ENCODE measurements at places on chromosomes 1 and 21. TPM values are rescaled to one million over a fixed set of nuclear protein-coding genes. Genes with fewer than 3 reads are reported as not detected.

- DNase-seq, result no peak
Measured at GRCh38 chr1:8427493-8427892, 109.6 kb downstream of the SLC45A1 start.

The CD101 gene
- total RNA-seq, result 0.16 TPM

The SLX9 gene
- total RNA-seq, result 54.0 TPM

The PCP4L1 gene
- 2.5 TPM for total RNA-seq

DNA sequence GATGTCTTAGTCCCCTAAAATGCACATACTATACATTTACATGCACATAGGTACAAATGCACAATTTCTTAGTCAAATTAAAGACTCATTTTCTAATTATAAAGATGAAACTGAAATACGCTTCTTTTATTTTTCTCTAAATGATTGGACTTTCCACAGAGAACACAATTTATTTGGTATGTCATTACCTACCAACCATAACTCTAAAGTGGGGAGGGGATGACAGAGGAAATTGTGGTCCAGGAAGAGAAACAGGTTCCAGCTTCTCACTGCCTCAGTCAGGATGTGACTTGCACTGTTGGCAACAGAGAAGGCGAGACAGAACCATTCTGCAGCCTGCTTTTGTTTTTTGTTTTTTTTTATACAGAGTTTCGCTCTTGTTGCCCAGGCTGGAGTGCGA, 1189.2 kb downstream of the PLA2G4A start:
- no peak for DNase-seq

The MPL gene
- total RNA-seq, result not detected

The DCST2 gene
- total RNA-seq, result 0.26 TPM

The NFASC gene
- 1.6 TPM for total RNA-seq

The ANXA9 gene
- 42.5 TPM for total RNA-seq

The ISG15 gene
- total RNA-seq, result 63.1 TPM

DNA sequence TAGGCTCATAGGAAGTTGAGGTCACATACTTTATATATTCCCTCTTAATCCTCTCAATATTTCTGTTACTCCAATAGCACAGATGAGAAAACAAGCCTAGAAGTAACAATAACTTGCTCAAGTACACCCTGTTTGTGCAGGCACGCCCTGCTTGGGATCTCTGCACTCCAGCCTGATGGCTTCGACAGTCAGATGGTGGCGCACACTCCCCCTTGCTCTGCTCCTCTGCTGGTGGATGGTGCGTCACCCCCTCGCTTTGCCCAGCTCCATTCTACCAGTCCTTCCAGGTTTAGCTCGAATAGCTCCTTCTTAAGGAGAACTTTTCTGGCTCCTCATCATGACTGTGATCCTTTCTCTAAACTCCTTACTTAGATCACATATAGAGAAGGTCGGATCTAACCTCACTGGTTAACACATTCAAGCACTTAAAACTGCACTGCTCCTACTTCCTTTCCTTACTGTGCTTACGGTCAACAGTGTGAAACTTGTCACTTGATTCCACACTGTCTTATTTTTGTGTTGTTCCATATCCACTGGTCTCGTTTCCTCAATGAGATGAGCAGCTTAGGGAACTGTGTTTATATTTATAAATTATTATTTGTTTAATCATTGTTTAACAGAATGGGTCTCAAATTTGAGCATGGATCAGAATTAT, 3.0 kb downstream of the TSPAN2 start:
- DNase-seq, result no peak

GRCh38 chr1:57839067-57839466, 415.2 kb upstream of the DAB1 start:
- DNase-seq, result no peak

GRCh38 chr1:152546704-152547103, 19.9 kb downstream of the LCE3E start:
- no peak for DNase-seq

The PDC gene
- not detected for total RNA-seq

DNA sequence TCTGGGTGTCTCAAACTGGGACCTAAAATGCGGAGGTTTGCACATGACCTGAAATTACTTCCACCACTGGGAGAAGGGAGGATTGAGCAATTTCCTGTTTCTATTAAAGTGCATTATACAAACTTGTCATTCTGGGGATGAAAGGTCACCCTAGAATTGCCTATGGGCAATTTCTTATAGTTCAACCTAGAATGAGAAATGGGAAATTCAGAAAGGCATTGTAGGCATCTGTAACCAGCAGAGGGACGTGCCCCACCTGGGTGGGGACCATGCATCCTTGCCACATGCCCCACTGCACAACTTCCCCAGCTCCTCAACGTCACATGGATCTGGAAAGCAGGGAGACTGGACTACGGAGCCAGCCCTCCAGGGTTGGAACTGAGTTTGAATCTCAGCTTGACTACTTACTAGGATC, 47.0 kb downstream of the MRPL39 start:
- no peak for DNase-seq

DNA sequence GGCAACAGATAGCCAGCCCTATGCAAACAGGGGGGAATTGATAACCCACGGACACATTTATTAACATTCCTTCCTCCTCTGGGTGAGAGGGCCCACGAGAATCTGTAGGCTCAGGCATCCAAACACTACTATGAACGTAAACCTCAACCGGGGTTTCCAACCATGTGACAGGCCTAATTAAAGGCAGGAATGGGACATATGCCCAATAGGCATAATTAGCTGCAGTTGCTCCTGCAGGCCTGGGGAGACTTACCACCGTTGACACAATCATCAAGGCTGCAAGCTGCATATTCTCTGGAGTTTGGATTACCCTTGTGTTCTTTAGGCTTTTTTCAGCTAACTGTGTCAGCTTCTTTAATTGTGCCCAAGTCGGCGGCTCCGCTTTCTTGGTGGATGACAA, 22.2 kb upstream of the GBP1 start:
- no peak for DNase-seq

DNA sequence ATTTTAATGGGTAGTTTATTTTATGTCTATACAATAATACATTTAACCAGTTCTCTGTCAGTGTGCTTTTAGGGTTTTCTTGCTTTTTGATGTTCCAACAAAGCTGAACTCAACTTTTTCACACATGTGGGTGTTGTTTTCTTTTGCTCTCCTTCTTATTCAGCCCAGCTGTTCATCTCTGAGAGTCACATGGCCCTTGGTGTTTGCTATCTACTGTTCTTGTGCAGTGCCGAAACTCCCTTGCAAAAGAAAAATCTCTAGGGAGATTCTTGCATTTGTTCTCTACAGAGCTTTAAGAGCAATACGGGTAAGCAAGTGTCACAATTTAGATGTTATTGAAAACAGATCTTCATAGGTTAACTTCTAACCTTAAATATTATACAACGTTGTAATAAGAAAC, 281.1 kb upstream of the CXADR start:
- no peak for DNase-seq

DNA sequence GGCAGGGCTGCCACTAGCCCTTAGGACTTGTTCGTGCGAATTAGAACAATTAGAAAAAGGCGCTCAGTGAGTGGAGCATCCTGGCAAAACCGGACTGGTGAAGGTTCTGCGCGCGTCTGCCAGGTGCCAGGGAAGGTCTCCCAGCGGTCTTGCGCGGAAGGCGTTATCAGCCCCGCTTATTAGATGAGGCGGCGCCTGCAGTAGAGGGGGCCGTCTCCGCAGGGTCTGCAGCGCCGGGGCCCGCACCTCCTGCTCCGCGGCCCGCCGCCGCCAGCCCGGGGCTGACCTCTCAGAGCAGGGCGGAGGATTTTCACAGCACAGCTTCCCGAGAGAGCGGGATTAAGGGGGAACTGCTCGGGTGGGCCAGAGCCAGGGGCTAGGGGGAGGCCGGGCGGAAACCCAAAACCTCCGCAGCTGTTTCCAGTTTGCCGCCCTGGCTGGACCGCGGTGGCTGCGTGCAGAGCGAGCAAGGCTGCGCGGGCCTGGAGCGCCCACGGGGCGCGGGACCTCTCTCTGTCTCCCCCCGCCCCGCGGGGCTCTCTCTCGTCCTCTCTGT, 155.2 kb downstream of the FOXD2 start:
- no peak for DNase-seq

DNA sequence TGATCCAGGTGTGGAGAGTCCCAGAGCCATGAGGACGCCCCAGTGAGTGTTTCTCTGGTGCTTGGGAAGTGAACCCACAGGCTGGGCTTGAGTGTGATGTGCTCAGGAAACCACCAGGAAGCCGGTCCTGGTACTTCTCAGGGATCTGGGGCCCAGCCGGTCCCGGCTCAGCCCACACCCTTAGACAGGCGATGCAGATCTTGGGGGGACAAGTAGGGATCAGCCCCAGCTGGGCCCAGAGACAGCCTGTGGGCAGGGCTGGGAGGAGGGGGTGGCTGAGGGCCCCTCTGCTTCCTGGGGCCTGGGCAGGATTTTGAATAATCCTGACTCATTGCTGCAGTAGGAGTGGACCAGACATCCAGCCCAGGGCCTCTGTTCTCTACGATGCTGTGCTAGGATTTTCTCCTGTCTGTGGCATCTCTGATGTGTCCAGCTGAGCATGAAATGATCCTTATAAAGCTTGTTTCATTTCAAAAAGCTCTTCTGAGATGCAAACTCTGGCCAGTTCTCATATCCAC, 698.0 kb downstream of the PTPRU start:
- no peak for DNase-seq

DNA sequence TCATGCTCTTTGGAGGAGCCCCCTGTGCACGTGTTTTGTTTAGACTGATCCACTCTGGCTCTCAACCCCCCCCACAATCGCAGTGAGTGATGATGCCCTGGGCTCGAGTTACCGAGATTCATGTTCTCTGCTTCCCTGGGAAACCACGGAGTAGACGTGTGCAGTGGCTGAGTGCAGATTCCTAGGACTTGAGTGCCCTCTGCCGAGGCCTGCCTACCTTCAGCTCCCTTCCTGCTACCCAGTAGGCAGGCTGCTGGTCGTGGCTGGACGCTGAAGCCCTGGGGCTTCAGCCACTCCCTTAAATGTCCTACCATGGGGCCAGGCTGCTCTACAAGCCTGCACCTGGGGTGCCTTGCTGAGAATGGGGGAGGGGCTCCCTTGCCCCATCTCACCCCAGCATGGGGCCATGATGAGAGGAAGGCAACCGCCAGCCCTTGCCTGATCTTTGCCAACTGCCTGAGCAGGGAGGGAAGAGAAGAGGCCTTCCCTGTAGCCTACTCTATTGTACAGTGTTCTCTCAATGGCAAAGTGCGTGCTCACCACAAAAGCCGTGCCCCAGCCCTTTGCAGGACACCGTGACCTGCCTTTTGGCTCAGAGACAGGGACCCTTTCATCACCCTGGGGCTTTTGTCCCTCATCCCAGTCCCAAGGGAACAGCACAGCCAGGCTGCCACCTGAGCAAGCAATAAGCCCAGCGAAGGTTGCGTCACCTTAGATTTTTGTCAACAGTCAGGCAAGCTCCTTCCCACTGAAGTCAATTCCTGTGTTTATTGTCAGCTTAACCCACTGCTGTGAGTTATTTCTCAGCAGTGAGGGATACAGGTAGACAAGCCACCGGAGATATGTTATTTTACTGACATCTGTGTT, 4.1 kb upstream of the GRIK3 start:
- DNase-seq, result peak; percentile 33

The FMOD gene
- total RNA-seq, result 36.3 TPM

DNA sequence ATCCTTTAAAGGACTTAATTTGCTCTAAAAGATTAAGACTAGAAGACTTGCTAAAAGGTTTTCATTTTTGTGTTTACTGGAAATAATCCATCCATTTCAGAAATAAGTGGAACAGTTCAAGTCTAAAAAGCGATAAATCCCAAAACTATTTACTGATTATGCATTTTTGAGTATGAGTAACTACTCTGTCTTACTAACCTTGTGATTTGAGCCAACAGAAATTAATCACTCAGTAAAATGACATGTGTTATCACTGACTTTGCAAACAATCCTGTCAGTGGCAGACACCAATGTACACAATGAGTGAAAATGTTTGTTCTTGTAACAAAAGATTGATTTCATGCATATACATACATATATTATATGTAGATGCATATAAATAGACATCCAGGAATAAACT, 218.0 kb downstream of the DENND1B start:
- DNase-seq, result no peak

DNA sequence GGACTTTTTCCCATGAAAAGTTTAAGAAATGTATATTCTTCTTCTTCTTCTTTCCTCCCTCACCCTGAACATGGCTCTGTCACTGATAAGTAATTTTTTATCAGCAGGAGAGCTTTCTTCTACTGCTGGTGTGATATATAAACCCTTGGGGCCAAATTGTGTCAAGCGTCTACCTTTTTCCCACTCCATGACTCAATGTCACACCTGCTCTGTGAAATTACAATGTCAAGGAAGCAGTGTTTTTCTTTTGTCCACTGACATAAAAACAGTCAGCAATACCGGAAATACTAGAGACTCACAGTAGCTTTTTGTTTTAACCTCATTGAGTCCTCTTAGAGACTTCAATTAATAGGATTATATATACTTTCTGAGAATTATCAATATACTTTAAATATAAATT, 416.2 kb upstream of the ADGRL4 start:
- no peak for DNase-seq

- no peak for DNase-seq
Measured at GRCh38 chr1:177032434-177032833, 132.1 kb downstream of the ASTN1 start.

- DNase-seq, result no peak
Measured at GRCh38 chr1:43705334-43705733, 2.0 kb upstream of the ST3GAL3 start.

GRCh38 chr1:12402842-12403241, 173.0 kb downstream of the VPS13D start:
- DNase-seq, result no peak

DNA sequence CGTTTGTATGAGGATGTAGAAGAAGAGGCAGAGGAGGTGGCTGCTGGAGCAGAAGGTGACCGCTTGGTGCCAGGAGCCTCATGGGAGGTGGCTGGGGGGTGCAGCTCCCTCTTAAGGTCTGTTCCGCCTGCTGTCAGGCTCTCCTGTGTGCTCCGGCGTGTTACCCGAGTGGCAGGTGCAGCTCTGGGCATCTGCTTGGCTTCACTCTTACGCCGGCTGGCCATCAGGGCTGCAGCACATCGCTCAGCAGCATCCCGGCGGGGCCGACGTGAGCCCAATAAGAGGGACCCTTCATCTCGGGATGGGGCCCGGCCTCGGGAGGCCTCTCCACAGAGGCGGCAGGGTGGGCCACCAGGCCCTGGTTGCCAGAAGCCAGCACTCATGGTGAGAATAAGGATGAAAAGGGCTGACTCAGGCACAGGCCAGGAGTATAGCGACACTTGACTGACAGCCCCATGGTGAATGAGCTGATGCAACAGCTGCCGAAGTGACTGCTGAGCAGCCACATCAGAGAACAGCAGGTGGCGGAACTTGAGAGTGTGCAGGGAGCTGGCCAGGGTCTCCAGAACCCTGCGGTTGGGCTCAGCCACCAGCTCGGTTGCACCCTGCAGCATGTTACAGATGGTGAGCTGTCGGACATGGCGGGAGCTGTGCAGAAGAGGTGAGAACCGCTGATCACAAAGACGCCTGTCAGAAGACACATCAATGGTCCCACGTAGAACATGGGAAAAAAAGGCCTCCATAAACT, 17.5 kb downstream of the LRRC41 start:
- DNase-seq, result peak; percentile 51

The MAP3K7CL gene
- total RNA-seq, result 8.2 TPM

The TAL1 gene
- total RNA-seq, result 12.2 TPM

DNA sequence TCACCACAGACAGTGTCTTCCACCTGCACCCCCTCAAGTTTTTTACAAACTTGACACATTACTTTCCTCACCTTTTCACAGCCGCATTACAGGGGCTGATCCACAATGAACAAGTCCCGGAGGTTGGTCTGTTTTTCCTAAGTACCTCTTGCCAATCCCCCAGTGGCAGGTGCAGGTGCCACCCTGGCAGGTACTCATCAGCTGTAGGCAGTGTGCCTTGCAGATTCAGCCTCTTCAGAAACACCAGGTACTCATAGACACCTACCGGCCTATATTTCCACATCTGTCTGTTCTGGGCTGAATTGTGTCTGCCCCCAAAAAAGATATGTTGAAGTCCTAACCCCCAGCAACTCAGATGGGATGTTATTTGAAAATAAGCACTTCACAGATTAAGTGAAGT, 81.4 kb upstream of the CNIH3 start:
- no peak for DNase-seq
